ENCODE measurements at places on chromosomes 3 and 15.

DNA sequence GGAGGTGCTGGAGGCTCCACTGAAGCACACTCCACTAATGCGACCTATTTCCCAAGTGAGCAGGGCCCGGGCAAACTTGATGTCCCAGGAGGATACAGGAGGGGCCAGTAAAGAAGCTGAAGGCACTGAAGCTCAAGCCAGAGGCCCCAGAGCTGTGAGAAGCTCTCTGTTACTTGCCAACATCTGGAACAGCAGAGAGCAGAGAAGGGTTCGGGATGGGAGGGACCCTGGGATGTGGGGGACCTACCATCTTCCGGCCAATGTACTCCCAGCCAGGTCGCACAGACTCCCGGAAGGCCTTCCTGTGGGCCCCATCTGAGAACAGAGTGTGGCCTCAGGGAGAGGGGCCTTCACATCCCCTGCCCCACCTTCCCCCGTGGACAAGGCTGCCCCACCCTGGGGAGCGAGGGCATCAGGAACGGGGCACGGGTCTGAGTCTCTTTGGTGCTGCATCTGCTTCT is 3.1 kb downstream of the HHATL start:
- no peak for DNase-seq

- no peak for DNase-seq
Observed at GRCh38 chr15:70509731-70510143, 253.6 kb downstream of the UACA start.

DNA sequence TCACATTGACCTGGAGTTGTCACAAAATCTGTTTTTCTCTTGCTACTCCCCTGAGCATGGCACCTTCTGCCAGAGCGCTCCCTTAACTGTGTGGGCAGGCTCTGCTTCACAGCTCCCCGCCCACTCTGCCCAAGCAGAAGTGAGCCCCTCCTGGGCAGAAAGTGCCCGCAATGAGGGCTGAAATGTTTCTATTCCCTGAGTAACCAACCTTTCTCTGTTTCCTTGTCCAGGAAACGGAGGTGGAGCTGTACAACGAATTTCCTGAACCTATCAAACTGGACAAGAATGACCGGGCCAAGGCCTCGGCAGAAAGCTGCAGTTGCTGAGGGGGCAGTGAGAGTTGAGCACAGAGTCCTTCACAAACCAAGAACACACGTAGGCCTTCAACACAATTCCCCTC is 66.3 kb upstream of the ACAD9 start:
- DNase-seq = no peak

- no peak for DNase-seq
Observed at GRCh38 chr3:177157492-177157891, 39.8 kb downstream of the TBL1XR1 start.
